ENCODE measurements at places on chromosomes 16 and 17.
A peak's percentile ranks its signal among the peaks of the same experiment; 100 is the strongest.

DNA sequence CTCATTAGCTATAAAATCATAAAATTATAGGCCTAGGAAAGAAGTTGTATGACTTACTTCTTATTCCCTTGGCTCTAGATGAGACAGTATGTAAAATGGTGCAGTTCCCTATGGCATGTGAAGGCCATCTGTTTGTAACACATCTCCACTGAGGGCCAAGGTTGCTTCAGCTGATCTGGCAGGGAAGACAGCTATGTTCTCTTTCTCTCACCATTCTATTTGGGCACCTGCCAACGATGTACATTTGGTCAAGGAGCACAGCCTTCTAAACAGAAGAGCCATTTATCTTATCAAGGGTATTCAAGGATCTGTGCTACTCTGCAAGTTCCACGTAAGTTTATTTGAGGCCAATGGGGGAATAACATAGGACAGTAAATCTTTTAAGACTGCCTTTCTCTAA, 129.8 kb upstream of the TOM1L1 start:
- DNase-seq, result no peak

DNA sequence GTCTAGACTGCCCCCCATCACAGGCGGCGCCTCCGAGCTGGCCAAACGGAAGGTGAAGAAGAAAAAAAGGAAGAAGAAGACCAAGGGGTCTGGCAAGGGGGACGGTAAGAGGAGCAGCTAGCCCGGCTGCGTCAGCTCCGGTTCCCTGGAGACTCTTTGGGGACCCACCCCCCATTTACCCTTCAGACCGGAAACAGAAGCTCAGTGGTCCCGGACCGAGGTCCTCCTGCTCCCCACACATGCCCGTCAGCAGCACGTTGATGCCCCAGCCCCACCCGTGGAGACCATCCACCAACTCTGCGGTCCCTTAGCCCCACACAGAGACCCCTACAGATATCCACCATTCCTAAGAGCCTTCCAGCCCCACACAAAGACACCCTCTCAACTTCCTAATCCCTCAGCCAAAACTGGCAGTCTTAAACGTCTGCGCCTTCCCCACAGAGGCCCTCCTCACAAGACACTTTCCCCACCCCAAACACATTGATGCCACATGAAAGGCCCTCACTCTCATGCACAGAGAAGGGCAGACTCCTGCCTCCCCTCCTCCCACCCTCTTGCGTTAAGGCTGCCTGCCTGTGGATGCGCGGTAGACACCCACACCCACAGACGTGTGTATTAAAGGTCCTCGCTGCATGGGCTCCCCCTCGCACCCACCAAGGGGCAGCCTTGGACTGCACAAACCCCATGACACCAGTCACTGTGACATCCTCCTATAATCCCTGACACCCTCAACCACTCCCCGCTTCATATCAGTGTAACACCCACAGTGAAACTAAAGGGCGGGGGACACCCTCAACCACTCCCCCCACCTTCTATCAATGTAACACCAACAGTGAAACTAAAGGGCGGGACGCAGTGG, 58.2 kb upstream of the RPH3AL start:
- no peak for DNase-seq

DNA sequence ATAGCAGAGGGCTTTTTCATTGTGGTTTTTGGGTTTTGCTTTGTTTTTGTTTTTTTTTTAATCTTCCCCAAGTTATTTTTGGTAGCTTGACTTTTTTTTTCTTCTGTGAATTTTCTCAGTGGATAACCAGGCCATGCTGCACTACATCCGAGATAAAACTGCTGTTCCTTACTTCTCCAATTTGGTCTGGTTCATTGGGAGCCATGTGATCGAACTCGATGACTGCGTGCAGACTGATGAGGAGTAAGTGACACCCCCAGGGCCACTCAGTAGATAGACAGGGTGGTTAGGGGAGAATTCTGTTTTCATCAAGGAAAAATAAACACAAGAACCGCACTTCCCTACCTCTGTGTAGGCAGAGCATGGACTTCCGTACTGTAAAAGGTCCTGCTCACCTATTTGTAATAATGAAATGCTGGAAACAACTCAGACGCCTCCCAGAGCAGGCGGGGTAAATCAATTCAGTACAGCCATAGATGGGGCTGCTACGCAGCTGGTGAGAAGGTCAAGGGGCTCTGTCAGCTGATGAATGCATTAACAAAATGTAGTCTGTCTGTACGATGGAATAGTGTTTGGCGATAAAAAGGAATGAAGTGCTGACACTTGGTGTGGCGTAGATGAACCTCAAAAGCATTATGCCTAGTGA, 28.6 kb downstream of the CLEC16A start:
- no peak for DNase-seq

DNA sequence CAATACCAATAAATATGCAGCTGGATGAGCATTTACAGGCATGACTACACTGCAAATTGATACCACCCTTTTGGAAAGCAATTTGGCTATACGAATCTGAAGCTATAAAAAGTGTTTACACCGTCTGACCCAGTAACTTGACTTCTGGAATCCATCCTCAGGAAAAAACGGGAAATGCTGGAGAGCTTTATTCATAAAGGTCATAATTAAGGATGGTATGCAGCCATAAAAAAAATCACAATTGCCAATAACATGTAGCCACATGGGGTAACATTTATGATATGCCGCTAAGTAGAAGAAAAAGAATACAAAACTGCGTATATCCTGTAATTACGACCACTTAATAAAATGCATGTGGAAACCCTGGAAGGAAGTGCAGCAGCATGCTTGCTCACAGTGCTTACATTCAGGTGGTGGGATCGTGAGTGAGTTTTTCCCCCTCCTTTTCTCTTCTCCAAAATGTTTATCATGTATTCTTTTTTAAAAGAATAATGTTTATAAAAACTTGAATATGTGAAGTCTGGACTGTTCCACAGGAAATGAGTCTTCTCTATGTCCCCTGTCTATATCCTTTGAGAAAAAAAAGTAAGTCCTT, 34.2 kb downstream of the COPRS start:
- DNase-seq, result no peak

DNA sequence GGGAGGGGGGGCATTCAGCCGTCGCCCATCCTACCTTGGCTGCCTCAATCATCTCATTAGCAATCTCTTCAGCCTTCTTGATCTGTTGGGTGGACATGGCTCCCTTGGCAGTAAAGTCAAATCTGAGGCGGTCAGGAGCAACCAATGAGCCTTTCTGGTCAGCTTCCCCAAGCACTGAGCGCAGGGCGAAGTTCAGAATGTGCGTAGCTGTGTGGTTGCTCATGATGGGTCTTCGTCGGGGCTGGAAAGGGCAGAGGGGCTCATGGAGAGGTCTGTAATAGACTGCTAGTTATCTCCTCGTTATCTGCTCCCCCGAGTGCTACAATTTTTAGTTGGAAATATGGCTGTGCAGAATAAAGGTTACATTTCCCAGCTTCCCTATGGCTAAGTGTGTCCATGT, 7.2 kb upstream of the EXOSC6 start:
- DNase-seq, result no peak

DNA sequence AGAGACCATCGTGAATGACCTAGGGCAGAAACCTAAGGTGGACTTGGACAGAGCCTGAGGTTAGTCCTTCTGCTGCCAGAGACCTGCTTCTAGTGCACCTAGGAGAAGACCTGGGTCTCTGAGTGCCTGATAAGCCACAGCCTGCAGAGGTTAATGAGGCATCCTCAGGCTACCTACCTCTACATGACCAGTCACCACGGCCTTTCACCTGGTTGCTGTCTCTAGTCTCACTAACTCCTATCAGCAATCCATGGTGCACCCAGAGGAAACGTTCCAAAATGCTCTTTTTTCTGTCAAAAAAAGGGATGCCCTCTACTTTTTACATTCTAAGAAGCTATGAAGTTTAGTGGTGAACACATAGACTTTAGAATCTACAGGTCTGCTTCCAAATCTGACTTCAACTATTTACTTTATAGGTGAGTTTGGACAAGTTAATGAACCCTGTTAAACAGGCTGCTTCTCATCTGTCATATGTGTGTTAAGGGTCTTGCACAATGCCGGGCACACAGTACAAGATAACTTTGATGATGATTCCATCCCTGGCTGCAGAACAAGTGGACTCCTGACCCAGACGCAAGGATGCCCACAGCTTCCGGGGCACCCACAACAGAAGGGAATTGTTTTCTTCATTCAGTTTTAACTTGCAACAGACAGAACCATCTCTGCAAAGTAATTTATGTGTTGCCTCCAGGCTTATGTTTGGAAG, 469.9 kb upstream of the CDH5 start:
- no peak for DNase-seq

DNA sequence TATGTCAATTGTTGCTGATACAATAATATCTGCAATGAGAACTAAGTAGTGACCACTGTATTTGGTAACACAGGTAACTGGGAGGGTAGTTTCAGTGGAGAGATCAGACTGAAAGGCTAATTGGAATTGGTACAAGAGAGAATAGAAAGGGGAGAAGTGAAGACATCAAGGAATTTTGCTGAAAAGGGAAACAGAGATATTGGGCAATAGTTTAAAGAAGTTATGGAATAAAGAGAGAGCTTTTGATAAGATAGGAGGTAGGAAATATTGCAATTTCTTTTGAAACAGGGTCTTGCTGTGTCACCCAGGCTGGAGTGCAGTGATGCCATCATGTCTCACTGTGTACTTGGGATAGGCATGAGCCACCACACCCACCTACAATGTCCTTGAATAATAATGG, 26.9 kb upstream of the CDH11 start:
- no peak for DNase-seq

DNA sequence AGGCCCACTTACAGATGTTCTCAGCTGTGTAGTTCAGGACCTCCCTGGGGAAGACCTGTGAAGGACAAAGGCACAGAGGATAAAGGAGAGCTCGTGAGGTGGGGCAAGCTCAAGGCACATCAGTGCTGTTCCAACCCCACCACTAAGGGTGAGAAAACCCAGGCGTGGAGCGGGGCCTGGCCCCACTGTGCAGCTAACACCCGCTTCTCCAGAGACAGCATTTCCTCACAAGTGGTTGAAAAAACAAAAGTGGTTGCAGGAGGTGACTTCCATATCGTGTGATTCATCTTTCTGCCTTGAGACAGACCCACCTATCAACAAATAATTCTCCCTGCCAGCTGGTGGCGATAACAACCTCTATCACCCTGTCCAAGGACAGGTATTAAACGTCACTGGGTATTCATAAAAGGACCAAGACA, 30.0 kb downstream of the SNN start:
- no peak for DNase-seq

DNA sequence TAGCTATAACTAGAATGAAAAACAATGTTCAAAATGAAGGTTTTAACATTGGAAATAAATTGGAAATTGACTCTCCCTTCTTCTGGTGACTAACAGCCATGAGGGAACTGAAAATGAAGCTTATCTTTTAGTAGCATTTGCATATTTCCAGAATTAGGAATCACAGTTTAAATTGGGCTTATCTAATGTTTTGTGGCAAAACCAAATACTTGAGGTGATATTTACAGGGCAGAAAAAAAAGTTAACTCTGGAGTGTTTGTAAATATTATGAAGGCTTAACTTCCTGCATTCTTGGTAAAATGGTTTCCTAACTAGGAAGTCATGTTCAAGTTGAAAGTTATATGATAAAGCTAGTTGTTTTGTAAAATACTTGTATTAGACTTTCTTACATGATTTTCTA, 96.4 kb upstream of the SOX9 start:
- no peak for DNase-seq

DNA sequence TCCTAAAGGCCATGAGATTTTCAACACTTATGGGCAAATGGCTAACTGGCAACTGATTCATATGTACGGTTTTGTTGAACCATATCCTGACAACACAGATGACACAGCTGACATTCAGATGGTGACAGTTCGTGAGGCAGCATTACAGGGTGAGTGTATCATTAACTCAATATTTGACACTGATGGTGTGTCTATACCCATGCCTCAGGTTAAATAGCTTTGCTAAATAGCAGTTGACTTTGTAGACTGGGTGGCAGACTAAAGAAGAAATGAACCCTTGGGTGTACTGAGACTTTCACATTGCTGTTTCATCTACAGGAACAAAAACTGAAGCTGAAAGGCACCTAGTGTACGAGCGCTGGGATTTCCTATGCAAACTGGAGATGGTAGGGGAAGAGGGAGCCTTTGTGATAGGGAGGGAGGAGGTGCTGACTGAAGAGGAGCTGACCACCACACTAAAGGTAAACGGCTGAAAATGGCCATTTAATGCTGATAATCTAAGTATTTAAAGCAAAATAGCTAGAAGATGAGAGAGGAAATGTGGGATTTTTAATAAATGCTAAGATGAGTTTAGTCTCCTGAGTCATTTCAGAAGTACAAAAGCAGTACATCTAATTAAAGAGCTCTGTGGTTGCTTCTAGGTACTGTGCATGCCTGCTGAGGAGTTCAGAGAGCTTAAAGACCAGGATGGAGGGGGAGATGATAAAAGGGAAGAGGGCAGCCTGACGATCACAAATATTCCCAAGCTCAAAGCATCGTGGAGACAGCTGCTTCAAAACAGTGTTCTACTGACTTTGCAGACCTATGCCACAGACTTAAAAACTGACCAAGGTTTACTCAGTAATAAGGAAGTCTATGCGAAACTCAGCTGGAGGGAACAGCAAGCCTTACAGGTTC, 3.0 kb downstream of the SETD6 start:
- DNase-seq, result no peak

GRCh38 chr17:1898872-1899271, 69.1 kb downstream of the RPA1 start:
- no peak for DNase-seq

GRCh38 chr17:75356260-75356937, 49.1 kb downstream of the GRB2 start:
- DNase-seq, result no peak

- DNase-seq, result peak; percentile 11
These were observed 4.7 kb downstream of the ITGAE start for GRCh38 chr17:3796110-3796821.

GRCh38 chr17:70187383-70187782, 18.1 kb downstream of the KCNJ2 start:
- no peak for DNase-seq

DNA sequence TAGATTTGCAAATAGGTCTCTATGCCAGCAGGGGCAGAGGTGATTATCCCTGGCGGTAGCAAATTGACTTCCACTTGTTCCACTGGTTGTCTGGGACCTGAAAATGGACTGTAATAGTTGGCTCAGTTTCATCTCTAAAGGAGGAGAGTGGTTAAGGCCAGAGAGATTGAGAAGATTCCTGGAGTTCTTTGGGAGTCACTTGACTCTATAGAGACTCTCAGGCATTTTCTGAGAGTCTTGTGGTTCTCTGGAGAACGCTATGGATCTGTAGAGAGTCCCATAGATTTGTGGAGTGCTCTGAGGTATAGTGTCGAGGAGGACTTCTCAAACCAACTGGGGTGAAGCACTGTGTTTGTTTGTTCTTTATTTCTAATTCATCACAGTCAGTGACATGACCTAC, 8.9 kb upstream of the PMP22 start:
- DNase-seq, result no peak

GRCh38 chr16:17578981-17579874, 108.5 kb upstream of the XYLT1 start:
- DNase-seq, result peak; percentile 36

DNA sequence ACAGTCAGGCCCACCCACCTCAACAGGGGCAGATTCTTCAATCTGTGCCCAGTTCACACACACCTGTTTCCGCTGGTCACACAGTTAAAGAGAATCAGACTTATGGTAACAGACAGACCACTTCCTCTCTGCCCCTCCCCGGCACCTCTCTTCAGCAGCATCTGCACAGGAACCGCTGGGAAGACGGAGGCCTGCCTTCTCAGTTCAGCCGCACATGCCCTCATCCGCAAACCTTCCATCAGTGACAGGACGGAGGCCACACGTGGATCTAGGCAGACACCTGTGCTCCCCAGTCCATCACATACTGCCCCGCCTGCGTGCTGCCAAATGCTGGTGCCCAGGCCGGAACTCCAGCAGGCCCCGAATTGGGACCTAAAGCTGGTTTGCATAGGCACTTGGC, 10.3 kb downstream of the PHB1 start:
- DNase-seq, result no peak
